ENCODE measurements at places on chromosomes 7 and 10. TPM values are rescaled to one million over a fixed set of nuclear protein-coding genes. Genes with fewer than 3 reads are reported as not detected.

The UROS gene
- total RNA-seq = 64.0 TPM

The SRI gene
- 66.6 TPM for total RNA-seq

The GNGT1 gene
- not detected for total RNA-seq

The LLCFC1 gene
- not detected for total RNA-seq

The MSANTD7 gene
- total RNA-seq = 11.6 TPM

The LIPM gene
- total RNA-seq = not detected

The PCLO gene
- 1.2 TPM for total RNA-seq

The MYH16 gene
- not detected for total RNA-seq

The ARID5B gene
- 34.7 TPM for total RNA-seq

The OR2A12 gene
- not detected for total RNA-seq

The BTBD16 gene
- total RNA-seq = not detected

The SNX13 gene
- total RNA-seq = 62.5 TPM

The SORCS1 gene
- total RNA-seq = 18.6 TPM

The ABCA13 gene
- total RNA-seq = under 0.01 TPM

The NOD1 gene
- 28.1 TPM for total RNA-seq

The NODAL gene
- not detected for total RNA-seq

The GARIN1A gene
- total RNA-seq = 0.25 TPM

The SLK gene
- 99.6 TPM for total RNA-seq

The SPDYE5 gene
- not detected for total RNA-seq

The ANKIB1 gene
- 35.0 TPM for total RNA-seq

The PLPP4 gene
- total RNA-seq = not detected

The WNT2 gene
- 1.1 TPM for total RNA-seq

The LRRC61 gene
- total RNA-seq = 18.6 TPM

The SOSTDC1 gene
- 3.4 TPM for total RNA-seq

The ACHE gene
- 3.6 TPM for total RNA-seq

The TSPAN15 gene
- 58.4 TPM for total RNA-seq

The STEAP4 gene
- 21.5 TPM for total RNA-seq

The TMEM213 gene
- total RNA-seq = not detected

The RBP3 gene
- not detected for total RNA-seq

The FERD3L gene
- total RNA-seq = not detected

The MMRN2 gene
- 18.5 TPM for total RNA-seq

Measured in gastroesophageal sphincter (tissue), 4 donors.